ENCODE measurements at places on chromosomes 4 and X.

- DNase-seq = no peak
Observed at GRCh38 chrX:154719132-154719675, 31.7 kb downstream of the GAB3 start.

DNA sequence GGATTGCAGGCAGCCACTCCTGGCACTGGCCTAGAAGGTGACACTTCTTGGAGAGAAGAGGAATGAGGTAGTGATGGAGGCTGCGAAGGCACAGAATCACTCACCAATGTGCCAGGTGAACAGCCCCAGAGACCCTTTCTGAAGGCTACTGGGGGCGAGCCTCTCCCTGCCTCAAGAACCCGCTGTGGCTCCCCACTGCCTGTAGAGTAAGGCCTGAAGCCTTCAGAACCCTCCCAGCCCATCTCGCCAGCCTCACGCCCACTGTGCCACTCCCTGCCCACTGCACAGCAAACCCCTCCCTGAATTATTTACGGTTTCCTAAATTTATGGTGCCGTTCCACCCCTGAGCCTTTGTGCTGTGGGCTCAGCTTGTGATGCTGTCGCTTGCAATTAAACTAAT lies 24.2 kb upstream of the SORCS2 start:
- no peak for DNase-seq

DNA sequence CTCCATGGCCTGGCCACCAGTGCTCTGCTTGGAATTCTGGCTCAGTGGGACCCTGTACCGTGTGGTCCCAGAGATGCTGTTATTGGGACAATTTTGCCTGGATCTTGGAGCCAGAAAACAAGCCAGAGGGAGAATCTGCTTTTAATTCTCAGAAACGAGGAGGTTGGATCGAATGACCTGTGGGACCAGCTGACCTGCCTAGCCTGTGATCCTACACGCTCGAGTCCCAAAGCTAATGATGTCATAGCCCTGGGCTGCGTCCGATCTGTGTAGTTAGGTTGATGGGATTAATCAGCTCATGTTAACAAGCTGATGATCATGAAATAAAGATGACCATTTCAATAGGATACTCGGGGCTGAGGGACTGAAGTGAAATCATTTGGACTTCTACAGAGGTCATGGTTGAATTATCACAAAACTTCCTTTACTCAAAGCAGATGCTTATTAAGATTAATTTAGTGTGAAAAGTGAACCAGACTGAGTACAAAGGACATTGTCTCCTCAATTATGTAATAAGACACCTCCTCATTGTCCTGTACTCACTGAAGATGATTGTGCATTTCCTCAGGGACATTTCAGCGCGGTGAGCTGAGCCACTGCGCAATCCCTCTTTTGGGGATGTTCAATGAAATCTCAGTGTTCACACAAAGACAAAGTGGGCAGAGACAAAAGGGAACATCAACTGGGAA lies 51.9 kb upstream of the STX18 start:
- DNase-seq = no peak

DNA sequence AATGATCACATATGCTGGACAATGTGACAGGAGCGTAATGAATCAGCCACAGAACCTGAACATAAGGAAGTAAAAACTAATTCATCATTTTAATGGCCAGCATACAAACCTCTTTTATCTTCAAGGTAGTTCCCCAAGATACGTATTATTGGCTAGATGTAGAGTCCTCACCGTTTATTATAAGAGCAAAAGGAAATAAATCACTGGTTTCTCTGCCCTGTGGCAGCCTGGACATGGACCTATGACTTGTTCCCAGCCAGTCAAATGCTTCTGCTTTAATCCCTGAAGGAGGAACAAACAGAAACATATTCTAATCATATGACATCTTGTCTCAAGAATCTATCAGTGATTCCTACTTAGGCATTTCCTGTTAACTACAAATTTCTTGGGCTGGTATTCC lies 86.8 kb upstream of the FAM241A start:
- DNase-seq = peak; percentile 10

- no peak for DNase-seq
Observed at GRCh38 chrX:110519906-110520452, 161.3 kb downstream of the RTL9 start.
